ENCODE measurements at places on chromosomes 2 and 18.
A peak's percentile ranks its signal among the peaks of the same experiment; 100 is the strongest.

- DNase-seq: no peak
These were observed 8.2 kb downstream of the KCNJ3 start for GRCh38 chr2:154706660-154707059.

DNA sequence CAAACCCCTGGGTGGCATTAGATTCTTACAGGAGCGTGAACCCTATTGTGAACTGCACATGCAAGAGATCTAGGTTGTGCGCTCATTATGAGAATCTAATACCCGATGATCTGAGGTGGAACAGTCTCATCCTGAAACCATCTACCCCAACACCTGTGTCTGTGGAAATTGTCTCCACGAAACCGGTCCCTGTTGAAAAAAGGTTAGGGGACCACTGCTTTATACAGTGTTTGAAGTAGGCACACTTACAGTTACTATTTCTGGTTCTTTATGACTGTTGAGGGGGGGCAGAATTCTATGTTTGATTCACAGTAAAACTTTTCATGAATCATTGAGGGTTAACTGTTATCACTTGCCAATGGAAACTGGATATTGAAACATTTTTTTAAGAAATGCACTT, 72.0 kb downstream of the RIF1 start:
- DNase-seq: no peak

DNA sequence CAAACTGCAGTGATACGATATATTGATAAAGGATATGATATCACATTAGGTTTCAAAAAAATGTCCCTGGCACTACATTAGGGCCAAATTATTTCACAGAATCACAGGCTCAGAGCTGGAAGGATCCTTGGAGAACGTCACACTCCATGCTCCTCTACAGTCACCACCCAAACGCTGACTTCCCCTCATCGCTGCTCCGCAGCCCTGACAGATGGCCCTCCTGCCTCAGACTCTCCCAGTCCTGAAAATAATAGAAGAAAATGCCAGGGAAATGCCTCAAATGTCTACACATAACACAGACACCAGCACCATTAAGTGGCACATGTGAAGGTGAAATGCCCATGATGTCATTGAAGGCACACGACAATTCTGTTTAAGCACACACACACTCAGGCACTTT, 72.0 kb downstream of the ZNF521 start:
- DNase-seq: no peak

- DNase-seq: no peak
These were observed 293.1 kb upstream of the ERBB4 start for GRCh38 chr2:212831671-212832199.

DNA sequence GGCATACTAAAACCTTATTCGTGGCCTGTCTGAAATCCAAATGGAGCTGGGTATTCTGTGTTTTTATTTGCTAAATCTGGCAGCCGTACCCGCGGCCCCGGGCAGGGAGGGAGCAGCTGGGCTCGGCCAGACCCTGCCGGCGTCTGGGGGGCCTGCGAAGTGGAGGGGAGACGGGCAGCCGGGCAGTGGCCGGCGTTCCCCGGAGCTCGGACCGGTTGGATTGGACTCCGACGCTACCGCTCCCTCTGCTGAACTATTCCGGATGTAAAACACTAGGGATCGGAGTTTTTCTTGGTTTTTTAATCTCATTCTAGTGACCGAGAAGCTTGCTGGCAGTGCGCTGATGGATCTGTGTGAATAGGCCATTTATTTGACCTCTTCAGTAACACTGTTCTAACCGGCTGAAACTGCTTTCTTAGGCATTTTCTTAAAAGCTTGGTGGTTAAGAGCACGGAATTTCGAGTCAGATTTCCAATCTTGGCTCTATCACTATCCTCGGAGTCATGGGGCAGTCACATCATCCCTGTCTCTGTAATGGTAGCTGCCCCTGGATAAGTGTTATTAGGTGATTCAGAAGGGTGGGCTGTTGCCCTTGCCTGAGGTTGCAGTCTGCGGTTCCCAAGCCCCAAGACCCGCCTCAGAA, 694 bp downstream of the UNC50 start:
- DNase-seq: peak; percentile 55

GRCh38 chr2:86821306-86821705, 30.6 kb upstream of the CD8A start:
- DNase-seq: no peak

GRCh38 chr2:162932416-162932815, 93.8 kb upstream of the KCNH7 start:
- no peak for DNase-seq

GRCh38 chr18:3233433-3234168, 13.8 kb upstream of the MYOM1 start:
- DNase-seq: no peak

GRCh38 chr2:134764164-134764563, 45.4 kb upstream of the TMEM163 start:
- peak; percentile 30 for DNase-seq

DNA sequence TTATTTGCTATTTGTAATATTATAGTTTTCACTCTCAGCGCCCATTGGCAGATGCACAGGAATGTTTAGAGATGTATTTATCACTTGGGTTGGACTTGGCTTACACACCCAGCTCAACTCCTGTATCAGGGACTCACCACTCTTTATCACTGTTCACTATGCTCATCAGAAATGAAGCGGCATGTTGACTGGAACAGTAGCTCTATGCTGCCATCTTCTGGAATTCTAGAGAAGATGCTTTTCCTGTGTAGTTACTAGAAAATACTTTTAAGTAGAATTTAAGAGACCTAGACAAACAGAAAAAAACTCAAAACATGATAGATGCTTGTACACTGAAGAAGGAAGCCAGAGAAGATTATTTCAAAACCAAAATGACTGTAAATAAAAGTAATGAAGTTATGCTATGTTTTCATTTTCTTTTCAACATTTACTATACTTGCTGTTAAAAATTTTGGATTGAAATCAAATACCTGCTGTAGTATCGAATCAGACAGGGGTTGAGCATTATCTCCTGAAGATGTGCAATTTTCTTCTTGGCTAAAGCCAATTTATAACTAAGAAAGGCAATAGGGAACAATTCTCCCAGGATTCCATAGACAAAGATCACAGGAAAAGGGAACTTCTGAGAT, 47.4 kb upstream of the NXPH2 start:
- peak; percentile 66 for DNase-seq

- DNase-seq: no peak
These were observed 43.5 kb downstream of the MFSD6 start for GRCh38 chr2:190451561-190452176.

GRCh38 chr2:127053731-127054603, 53.0 kb downstream of the BIN1 start:
- DNase-seq: no peak

GRCh38 chr2:109597283-109597682, 16.5 kb downstream of the SEPTIN10 start:
- no peak for DNase-seq
